ENCODE measurements at places on chromosomes 4 and X.
A peak's percentile ranks its signal among the peaks of the same experiment; 100 is the strongest.

DNA sequence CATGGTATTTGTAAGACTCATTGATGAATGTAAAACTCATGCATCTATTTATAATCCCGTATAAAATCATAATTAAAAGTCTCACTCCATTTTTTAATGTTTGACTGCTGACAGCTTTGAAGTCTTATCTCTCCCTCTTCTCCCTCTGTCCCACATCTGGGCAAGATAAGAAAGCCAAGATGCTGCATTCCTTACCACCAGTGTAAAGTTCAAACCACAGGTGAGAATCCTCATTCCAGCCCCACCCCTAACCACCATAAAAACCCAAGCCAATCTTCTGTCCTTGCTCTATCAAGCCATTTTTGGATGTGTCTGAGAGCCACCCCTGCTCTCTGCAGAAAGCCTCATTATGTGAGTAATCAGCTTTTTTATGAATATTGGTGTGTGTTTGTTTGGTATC lies 59.3 kb upstream of the MAGED1 start:
- DNase-seq, result no peak

DNA sequence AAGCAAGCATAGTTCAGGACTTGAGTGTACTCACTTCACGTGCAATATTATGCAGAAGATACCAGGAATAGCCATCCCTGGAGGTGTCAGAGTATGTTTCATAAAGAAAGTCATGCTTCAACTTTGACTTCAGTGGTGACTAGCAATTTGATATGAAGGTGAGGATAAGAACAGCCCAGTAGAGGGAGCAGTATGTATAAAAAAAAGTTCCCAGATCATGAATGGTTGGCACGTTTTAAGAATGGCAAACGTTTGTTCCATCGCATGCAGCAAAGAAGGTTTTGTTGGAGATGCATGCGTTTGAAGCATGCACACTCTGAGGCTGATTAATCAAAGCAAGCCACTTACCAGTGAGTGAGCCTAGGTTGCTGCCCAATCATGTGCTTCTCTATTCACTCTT lies 33.5 kb upstream of the SLITRK4 start:
- DNase-seq, result peak; percentile 35

GRCh38 chr4:171279131-171279530 lies 534.1 kb upstream of the GALNTL6 start:
- DNase-seq, result no peak

GRCh38 chr4:165234766-165235165 lies 27.4 kb downstream of the KLHL2 start:
- DNase-seq, result no peak

- no peak for DNase-seq
These were observed 15.9 kb upstream of the TLR1 start for GRCh38 chr4:38820329-38821061.

DNA sequence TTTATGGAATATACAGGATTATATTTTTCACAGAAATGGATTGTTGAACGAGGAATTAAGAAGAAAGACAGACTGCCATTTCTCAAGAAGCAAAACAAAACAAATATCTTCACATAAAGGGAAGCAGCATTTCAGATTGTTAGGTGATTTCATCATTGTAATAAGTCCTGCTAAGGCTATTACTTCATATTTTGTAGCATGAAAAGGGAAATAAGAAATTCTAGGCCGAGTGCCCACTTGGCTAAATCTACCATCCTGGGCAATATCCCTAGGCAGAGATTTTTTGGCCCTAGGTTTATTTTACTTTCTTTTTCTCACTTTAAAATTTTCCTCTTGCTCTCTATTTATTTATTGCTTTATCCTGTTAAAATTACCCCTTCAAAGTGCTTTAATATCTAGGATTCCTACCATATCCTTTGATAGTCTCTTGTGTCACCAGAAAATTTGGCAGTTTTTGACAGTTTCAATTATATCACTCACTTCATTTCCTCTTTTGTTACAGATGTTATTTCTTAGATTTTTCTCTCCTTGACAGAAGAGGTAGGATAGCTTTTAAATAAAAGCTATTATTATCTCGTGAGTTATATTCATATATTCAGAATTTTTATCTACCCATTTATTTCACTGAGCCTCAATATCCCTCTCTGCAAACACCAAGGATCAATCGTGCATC lies 142.3 kb downstream of the PDGFC start:
- peak; percentile 21 for DNase-seq

DNA sequence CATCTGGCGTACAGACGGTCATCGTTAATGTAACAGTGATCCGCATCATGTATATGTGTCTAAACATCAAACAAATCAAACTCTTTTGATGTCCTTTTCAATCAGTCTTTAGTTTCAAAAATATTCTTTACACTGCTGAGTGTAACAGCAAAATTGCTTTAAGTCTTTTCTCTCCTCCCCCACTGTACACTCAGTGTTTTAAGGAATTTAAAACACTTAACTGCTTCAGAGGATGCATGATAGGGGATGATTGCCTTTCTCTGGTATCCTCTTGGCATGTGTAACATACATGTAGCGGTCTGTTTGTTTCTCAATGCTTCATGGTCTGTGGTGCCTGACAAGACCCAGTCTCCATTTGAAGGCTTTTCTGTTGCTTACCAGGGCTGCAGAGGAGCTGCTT lies 41.6 kb downstream of the LIMCH1 start:
- DNase-seq, result no peak

DNA sequence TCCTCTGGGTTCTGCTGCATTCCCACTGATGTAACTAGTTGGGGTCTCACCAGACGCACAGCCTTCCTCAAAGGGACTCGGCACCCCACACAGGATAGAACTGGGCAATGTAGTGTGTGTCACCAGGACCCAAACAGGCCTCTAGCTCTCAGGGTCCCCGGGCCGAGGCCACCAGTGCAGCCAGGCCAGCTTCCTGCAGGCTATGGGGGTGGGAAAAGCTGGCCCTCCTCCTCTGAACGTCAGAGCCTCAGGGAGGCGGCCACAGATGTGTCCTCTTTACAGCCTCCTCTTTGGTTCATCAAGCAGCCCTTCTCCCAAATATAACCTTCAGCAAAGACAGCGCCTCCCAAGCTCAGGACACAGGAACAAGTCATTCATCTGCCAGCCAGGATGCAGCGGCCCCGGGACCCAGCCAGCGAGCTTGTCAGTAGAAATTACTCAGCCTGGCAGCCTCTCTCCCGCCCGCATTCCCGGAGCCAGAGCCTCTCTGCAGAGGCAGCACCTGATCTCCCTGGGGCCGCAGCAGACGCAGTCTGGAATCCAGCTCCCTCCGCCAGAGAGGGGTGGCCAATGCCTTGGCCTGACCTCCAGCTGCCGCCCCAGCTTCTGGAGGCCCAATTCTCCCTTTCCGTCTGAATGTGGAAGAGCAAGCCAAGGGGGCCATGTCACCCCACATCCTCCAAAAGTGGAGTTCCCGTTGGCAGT lies 288.5 kb downstream of the FBXW7 start:
- no peak for DNase-seq

DNA sequence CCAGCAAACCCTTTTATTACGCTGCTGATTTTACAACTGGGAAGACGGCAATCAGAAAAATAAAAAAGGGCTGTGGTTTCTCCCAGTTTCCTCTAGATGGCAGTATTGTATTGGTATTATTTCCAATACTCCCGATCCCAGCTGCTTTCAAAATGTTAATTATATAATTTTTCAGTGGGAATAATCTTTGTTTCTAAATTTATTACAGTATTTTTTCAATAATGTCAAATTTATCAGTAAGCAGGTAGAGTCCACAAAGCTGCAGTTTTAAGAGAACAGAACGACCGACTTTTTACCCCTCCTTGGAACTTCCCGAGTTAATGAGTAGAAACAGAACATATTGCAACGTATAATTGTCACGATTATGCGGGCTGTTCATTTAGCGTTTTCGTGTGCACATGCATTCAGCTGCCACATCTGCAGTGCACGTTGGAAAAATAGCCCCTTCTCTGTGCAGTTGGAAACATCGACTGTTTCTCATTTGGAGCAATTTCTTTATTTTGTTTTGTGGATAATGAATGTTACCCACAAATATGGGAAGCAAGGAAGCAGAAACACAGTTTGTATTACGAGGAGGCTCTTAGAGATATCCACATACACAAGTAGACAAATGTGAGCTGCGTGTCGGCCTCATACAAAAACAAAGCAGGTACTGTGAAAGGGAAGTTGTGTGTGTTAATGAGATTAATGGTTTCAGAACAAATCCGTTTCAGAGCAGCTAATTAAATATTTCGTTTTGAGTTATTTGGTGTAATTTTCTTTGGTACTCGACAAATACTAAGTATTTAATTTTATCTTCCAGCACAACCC lies 188.0 kb downstream of the STIM2 start:
- peak; percentile 86 for DNase-seq

GRCh38 chr4:23268072-23268771 lies 575.5 kb downstream of the GBA3 start:
- DNase-seq, result no peak

DNA sequence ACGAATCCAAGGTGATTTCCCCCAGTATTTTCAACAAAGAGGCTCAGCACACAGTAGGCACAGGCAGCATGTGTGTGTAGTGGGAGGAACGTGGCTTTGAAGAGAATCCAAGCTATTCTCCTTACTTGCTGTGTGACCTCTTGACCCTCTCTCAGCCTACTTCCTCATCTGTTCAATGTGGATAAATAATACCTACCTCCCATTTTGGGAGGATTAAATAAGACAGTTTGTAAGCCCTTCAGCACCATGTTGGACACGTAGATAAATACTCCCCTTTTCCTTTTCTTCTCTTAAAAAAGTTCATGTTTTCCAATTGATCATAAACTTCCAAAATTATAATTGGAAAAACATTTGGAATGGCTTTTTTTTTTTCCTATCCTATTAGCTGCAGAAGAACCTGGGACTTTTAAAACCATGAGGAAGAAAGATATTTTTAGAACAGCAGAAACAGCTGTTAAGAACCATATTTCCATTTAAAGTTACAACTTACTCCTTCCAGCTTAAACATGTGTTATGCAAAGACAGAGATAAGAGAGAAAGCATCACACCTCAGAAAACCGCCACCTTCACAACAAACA lies 56.1 kb upstream of the TMEM131L start:
- peak; percentile 30 for DNase-seq

DNA sequence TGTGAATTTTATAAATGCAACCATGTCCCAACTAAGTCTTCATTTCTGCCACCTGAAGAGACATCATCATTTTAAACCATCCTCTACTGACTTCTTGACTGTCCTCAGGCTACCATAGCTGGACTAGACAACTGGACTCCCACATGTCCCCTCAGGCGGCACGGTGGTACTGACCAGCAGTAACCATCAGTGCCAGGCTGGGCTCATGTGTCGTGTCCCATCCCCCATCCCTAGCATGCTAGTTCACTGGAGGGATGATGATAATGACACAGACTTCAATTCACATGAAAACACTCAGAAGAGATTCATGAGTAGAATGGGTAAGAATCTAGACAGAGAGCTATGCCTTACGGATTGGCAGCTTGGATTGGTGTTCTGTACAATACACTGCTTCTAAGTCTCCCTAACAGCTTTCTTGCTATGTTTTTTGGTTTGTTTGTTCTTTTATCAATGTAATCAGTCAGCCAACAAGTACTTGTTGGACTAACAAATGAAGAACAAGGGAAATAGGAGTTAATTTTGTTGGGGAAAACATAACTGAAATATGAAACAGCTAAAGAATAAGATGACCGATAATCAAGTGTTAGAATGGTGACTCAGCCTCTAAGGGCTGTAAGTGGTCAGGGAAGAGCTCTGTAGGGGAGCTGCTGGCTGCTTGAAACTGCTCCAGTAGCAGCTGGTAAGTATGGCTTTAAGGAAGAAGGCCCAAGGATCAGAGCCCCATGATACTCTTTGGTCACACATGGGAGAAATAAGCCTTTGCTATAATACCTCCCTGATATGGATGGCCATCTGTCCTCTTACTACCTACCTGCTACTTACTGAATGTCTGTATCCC lies 10.3 kb downstream of the ZDHHC9 start:
- no peak for DNase-seq

DNA sequence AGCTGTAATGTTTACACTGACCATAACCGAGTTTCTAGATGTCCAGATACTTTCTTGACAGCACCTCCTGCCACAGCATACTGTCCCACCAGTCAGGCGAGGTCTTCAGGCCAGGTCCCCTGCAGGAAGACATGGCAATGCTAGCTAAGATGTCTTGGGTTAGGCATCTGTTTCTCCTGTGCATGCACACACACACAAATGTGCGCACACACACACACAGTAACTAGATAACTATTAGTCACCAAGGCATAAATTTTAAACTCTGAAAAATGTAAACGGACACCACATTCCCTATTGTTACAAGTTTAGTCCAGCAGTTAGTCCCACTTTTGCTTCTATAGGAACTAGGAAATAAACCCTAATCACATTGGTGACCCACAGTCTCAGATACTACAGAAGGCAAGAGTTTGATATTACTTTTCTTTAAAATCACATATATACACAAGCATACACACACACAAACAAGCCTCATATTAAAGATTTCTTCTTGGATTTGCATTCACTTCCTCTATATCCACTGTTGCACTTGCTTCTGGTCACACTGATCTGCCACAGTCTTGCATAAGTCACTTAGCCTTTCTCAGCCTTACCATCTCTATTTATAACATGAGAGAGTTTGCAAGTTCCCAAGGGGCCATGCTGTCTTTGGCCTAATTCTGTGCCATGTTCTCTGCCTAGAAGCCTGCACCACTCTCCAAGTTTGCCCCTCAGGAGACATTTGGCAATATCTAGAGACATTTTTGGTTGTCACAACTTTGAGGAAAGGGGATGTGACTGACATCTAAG lies 32.2 kb downstream of the IL21 start:
- DNase-seq, result peak; percentile 50

- no peak for DNase-seq
These were observed 17.2 kb upstream of the PRDM5 start for GRCh38 chr4:120939693-120940092.

DNA sequence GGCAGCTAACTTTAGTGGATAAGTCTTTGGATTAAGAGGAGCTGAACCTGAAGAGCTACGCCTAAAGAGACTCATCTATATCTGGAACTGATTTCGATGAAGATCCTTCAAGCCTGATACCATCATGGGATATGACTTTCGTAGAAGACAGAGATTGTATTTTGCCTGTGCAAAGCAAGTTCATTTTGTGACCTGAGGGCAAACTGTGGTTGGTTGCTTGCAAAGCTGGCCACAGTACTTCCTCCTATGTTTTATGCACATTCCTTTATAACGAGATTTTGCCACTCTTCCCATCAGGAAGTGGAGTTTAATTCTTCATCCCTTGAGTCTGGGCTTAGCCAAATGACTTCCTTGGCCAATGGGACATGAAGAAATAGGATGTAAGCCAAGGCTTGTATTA lies 519.3 kb upstream of the NR3C2 start:
- DNase-seq, result no peak

DNA sequence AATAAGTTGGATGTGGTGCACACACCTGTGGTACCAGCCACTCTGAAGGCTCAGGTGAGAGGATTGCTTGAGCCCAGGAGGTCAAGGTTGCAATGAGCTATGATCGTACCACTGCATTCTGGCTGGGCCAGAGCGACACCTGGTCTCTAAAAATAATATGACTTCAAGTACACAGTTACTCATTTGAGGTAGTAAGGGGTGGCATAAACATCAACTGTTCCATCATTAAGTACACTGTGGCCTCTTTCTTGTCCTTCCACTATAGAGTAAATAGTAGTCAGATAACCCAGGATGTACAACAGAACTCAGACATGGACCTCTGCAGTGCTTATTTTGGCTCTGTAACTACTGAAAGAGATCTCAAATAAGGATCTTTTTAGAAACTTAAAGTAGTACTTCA lies 10.6 kb downstream of the FAM9B start:
- DNase-seq, result no peak

Data from Kasumi-1 (cell line).